ENCODE measurements at places on chromosomes 13 and 19.

DNA sequence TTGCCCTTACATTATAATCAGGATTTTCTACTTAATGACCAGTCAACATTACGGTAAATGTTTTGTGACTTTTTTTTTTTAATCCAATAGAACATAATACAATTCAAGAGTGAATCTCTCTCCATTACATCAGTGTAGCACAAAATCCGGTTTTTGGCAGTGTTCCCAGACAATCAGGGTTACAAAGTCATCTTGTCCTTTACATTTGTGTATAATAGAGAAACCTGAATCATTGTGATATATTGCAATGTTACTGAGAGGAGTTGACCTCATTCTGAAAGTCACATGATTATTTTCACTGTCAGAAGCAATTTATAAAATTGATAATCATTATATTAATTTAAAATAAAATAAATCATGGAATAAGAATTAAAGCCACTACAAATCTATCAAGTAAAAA lies 1346.0 kb upstream of the SPRY2 start:
- DNase-seq = peak; percentile 99

DNA sequence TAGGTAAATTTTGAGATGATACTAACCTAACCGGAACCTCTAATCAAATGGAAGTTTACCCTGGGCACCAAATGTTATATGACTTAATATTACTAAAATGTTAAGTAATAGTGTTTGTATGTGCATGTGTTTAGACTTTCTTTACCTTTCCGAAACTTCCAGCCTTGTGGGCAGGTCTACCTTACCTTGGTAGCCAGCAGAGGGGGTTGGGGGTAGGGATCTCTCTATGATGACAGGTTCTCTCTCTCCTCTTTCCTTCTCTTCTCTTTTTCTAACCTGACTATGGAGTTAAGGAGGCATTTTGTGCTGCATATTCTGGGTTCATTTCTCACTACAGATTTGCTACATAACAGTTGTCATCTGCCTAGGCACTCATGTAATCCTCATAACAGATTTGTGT lies 6.8 kb upstream of the FRY start:
- DNase-seq = no peak

DNA sequence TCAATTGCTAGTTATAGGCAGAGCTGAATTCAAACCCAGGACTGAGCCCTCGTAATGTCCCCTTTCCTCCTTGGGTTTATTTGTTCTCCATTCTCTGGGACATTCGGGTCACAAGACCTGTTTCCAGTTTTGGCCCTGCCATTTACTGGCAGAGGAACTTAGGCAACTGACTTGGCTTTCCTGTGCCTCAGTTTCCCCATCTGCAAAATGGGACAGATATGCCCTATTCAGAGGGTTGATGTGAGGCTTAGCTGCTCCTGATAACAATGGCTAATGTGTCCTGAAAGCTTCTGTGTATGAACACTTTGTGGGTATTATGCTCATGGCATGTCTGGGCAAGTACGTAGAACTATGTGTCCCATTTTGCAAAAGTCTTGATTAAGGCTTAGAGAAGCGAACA lies 996 bp downstream of the ZNF524 start:
- no peak for DNase-seq

DNA sequence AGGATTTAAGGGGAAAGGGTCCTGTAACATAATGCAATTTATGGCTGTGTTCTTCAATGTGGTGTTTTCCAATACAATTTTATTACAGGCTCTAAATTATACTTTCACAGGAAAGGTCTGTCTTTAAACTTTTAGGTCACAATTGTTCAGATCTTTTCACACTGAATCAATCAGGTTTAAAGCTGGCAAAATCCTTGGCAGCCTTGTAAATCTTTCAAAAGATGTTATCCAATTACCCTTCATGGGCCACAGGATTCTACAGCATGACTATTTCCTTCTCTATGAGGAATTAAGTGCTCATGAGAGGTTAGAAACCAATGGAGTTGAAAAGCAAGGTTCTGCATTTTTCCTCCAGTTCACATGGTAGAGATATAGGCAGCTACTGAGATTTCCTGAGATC lies 211.5 kb upstream of the MIR17HG start:
- peak; percentile 96 for DNase-seq

DNA sequence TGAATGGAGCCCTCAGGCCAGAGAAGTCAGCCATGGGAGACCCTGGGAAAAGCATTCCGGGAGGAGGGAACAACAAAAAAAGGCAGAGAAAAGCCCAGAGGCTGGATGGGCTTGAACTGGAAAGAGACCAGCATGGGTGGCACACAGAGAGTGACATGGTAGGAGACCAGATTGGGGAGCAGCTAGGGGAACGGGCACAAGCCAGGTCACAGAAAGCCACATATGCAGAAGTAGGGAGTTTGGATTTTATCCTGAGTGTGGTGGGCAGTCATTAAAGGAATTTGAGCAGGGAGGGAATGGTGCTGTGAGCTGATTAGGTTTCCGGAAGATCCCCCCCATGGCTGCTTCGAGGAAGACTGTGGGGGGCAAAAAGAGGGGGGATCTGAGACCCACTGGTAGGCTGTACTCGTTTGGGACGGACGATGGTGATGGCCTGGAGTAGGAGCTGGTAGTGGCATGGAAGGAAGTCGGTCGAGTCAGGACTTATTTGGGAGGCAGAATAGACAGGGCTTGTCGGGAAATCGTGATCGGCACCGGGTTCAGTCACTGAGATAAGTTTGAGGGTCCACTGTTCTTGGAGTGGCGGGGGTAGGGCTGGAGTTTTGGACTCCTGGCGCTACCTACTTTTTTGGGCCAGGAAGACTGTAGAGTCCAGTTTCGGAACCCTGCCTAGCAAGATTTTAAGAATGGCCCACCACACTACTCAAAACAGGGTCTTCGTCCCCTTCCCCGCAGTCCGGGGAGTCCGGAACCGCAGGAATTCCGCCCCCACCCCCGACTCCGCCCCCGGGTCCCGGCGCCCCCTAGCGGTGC lies 949 bp downstream of the SERTAD1 start:
- no peak for DNase-seq

DNA sequence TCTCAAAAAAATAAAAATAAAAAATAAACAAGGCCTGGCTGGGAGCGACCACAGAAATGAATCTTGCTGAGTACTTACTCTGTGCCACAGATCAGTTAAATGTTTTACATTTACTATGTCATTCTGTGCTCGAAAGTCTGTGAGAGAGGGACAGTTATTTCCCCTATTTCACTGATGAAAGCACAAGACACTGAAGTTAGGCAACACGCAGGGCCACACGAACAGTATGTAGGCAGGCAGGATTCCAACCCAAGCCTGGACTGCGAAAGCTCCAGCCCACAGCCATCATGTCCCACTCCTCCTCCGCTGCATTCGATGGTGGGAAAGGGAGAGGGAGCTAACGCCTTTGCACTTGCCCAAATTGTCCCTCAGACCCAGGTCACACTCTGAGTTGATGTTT lies 34.2 kb downstream of the RUBCNL start:
- no peak for DNase-seq

DNA sequence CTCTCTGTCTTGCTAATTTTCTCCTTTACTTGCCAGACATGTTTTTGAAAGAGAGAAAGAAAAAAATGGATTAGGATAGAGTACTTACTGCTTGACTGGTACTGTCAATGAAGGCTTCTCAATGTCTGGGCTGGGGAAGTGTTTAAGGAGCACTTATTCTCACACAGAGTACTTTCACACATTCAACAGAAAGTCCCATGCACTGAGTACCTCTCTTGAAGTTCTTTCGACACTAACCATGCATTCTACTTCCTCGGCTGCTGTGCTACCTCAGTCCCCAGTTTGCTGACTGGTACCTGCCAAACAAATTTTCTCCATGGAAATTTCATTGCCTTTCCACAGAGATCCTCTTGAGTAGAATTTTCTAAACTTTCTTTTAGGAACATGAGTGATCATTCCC lies 281.9 kb downstream of the RBM26 start:
- no peak for DNase-seq

- DNase-seq = no peak
These were observed 8.0 kb upstream of the RPS15 start for GRCh38 chr19:1430246-1430645.

DNA sequence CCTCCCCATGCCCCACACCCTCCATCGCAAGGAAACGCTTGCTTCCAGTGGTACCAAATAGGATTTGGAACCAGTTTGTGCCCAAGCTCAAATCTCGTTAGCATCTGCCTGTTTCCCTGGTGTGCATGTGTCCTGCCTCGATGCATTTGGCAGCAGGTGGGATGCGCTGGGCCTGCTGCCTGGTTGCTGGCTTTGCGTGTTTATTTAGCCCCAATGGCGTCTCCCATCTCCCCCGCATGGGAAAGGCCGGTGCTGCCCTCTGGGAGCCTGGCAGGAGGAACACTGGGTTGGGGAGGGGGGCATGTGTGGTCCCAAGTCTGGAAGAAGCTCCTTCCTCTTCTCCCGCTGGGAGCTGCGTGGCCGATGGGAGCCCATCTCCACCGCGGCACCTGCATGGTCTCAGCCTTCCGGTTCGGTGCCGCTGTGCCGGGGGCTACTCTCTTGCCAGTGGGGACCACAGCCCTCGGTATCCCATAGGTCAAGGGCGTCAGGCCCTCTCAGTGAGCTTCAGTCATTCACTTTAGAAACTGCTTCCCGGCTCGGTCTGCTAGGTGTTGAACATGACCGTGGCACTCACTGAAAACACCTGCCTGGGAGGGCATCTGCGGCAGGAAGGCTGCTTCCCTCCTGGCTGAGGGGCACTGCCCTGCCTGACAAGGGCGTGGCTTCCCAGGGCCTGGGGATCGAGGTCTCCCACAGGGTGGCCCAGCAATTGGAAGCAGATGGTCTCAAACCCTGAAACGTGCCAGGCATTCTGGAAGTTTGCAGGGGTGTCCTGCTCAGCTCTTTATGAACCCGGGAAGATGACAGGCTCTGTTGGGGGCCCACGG lies 11.8 kb upstream of the F7 start:
- no peak for DNase-seq

GRCh38 chr19:27694361-27695055 lies 1518.4 kb downstream of the UQCRFS1 start:
- DNase-seq = no peak

DNA sequence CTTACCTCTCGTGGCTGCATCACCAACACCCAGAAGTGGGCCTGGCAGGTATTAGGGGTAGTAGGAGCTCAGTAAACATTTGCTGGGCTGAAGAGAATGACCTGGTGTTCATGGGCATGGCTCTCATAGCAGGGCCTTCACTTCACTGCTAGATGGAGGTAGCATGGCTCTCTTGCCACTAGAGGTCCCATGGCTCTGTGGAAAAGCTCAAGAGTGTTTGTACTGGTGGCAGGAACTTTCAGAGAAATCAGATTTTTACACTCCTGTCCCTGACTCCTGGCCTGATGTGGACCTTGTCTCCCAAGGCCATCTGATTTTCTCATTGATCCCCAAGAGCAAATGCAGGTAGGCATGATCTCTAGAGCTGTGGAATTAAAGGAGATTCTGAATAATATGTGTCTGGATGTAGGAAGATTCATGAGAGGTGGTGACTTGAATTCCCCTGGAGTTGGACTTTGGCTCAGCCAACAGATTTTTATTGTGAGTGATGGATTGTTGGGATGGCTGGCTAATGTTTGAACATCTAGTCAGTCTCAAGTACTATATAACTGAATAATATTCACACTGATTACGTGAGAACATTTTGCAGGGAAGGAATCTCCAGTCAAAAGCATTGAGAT lies 5.7 kb downstream of the ZNF574 start:
- peak; percentile 73 for DNase-seq

DNA sequence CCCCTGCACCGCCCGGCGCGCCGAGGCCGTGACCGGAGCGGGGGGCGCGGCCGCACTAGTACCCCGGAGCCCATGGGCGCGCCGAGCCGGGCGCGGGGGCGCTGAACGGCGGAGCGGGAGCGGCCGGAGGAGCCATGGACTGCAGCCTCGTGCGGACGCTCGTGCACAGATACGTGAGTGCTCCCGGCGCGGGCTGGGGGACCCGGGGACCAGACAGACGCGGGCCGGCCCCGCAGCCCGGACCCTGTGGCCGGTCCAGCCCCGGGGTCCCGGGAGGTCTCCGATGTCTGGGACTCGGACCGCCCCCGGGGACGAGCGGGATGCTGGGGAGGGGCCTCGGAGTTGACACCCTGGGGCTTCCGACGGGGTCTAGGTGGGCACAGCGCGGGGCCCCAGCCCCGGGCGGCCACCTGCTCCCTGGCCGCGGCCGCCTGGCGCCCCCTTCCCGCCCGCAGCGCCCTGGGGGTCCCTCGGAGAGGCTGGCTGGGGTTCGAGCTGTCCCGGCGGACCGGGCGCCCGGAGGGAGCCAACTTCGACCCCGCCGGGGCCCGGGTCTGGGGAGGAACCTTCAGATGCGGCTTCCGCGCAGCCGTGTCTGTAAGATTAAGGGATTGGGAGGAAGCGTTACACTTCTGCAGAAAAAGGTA lies 568 bp downstream of the ATP11A start:
- no peak for DNase-seq

DNA sequence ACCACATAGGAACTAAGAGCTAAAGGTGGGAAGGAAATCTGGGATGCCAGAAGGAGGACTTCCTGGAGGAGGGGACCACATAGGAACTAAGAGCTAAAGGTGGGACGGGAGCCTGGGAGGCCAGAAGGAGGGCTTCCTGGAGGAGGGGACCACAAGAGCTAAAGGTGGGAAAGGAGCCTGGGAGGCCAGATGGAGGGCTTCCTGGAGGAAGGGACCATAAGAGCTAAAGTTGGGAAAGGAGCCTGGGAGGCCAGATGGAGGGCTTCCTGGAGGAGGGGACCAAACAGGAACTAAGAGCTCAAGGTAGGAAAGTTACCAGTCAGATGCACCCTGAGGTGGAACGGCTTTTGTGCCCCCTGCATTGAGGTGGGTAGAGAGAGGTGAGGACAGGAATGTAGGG lies 9.8 kb upstream of the FCHO1 start:
- no peak for DNase-seq

GRCh38 chr13:47250146-47250545 lies 353.3 kb upstream of the HTR2A start:
- no peak for DNase-seq

DNA sequence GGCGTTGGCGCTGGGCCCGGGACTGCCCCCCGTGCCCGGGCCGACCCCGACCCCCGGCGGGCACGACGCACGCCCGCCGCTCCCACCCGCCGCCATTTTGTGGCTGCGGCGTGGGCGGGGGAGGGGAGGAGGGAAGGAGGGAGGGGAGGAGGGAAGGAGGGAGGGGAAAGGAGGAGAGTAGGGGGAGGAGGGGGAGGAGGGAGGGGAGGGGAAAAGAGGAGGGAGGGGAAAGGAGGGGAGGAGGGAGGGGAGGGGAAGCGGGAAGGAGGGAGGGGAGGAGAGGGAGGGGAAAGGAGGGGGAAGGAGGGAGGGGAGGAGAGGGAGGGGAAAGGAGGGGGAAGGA lies at the start of gene BTBD2:
TSS of gene BTBD2 (minus strand) at position 107 of the 343 bp plus-strand sequence. CDS start at position 96, 11 bp downstream.
- peak; percentile 73 for DNase-seq

GRCh38 chr19:49243129-49243528 lies 81.9 kb downstream of the SLC6A16 start:
- DNase-seq = no peak

DNA sequence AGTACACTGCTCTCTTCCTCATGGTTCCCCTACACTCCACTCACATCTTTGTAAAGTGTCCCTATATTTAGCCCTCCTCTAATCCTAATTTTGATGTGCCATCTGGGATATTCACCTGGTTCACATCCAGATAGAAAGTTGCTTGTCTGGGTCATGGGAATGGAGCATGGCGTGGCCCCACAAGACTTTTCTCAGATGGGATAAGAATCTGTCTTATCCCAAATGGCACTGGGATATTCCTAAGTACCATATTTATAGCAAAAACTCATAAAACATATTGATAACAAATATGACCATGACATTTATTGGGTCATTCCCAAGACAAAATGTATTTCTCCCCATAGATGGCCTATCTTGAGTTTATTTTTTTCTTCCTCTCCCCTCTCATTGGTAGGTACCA lies 49.5 kb upstream of the POMP start:
- no peak for DNase-seq

Data from NCI-H82 (cell line).